ENCODE measurements at places on chromosomes 3 and 15.

- DNase-seq, result no peak
These were observed 3.9 kb downstream of the PPARG start for GRCh38 chr3:12292770-12293169.

DNA sequence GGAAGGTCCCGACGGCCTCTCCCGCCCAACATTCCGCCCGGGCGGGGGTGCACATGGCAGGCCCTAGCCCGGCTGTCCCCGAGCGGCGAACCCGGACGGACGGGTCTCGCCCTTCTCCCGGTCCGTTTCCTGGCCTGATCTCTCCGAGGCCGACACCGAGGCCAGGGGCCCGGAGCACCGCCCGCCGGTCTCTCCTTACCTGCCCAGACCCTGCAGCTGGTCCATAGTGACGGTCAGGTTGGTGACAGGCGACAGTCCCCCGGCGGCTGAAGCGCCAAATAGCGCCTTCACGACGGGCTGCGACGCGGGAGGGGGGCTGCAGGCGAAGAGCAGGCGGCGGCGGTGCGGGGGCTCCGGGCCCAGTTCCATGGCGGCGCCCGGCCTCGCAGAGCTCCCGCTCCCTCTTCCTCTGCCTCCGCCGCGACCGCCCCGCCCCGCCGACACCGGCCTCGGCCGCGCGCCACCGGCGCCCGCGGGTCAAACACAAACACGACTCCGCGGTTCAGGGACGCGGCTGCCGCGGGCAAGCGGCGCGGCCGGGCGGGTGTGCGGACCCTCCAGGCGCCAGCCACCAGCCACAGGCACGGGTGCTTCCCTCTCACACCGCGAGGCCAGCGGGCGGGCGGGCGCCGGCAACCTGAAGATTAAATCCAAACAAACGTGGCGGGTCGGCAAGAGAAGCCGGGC, 495 bp downstream of the CDC25A start:
- no peak for DNase-seq

DNA sequence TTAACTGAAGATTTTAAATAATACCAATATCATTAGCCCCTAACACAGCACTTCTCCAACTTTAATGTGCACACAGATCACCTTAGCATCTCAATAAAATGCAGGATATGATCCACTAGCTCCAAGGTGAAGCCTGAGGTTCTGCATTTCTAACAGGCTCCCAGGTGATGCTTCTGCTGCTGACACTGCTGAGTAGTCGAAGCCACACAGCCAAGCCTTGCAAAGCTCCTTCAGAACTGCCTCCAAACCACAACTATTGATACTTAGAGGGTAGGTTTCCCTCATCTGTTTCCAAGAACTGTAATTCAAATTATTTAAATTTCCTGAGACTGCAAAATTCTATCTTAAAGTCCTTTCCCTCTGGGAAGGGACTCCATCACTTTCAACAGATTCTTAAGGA, 3.9 kb downstream of the RIOX2 start:
- no peak for DNase-seq

DNA sequence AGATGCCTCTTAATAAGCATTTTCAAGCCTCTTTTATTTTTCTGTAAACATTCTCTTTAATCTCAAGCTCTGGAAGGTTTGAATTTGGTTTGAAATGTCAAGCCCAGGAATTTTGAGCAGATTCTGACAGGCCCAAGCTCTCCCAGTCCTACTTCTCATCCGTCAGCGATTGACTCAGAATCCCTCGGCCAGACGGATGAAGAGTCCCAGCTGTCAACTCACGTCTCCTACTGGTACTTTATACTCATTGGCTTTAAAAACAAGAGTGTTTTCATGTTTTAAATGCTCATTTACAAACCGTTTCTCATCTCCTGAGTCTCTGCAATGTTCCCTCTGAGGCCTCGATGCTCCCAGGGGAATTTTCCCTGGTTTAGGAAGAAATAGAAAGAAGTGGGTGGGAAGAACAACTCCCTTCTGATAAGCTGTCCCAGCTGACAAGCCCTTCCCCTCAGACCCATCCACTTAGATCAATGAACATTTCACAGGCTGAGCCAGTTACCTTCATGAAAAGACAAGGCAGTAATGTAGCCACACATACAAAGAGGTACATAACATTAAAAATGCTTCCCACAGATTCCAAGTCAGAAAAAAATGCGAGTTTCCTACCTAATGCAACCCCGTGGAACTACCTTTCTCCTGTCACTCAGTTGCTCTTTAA, 478.2 kb upstream of the DPH6 start:
- no peak for DNase-seq

GRCh38 chr3:14154895-14155440, 23.4 kb downstream of the XPC start:
- DNase-seq, result no peak

DNA sequence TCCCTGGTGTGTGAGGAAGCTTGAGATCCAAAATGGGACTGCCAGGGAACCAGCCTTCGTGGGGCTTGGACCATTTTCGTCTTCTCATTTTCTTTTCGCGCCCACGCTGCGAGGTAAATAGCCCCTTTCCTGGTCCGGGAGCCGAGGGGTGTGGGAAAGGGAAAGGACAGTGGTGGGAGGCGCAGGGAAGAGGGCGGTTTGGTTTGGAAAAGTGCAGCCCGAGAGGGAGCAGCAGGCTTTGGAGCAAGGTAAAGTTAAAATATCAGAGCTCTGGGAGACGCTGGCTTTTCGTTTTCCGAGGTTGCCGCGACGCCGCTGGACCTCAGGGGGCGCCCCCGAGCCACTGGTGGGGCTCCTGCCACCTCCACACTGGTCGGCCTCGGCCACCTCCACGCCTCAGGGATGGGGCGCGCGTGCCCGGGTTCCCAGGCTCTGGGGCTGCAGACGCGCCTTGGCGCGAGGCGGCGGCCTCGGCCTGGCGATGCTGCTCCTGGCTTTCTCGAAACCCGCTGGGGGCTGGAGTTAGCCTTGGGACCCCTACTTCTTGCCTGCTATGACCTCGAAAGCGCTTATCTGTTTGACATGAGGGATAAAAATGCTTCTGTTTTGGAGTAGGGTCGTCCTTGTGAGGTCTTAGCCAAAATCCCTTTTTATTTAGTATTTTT, 3.2 kb downstream of the PTPRG start:
- no peak for DNase-seq

DNA sequence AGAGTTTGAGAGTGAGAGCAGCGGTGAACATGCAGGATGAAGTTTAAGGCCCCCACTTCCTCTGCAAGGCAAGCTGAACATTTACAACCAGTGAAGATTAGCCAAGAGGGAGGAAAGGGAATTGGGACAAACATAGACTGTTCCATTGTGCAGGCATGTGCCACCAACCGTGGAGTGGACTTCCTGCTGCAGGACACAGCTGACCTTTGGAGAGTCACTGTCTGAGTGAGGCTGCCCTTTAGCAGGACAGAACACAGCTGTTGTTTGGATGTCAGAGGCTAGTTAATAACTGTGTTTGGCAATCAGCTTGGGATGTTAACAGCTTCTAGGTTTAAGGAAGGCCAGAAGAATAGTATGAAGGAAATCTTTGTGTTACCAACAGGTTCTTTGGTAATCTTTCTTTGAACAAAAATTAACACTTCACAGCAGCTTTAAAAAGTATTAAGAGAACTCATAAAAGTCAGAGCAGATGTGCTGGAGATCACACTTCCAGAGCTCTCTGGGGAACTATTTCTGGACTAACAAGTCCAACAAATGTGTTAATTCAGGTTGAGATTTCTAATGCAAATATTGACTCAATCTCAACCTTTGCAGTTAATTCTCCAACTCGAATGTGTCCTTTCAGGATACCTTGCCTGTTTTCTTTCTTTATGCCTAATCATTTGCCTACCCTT, 31.4 kb downstream of the CTDSPL start:
- DNase-seq, result no peak

GRCh38 chr3:3232251-3232650, 52.8 kb upstream of the CRBN start:
- DNase-seq, result no peak

DNA sequence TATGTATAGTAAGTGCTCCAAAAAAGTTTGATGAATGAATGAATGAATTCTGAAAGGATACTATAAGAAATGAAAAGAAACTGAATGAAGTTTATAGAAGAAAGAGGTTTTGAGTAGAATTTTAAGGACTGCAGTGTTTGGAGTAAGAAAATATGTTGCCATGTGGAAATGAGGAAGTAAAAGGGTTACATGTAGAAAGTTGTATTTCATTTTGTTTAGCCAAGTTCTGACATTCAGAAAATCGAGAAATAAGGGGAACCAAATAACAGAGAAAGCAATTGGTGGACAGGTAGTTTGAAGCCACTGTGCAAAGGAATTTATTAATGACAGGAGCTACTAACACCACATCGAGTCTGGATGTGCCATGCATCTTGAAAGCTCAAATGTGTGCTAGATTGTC, 200.7 kb downstream of the SATB1 start:
- no peak for DNase-seq
